Mononuclear cell (primary cell): ENCODE measurements at places on chromosomes 3 and 15. TPM values are rescaled to one million over a fixed set of nuclear protein-coding genes. Genes with fewer than 3 reads are reported as not detected.

Gene ATP13A5
- not detected for total RNA-seq

Gene OR5H14
- not detected for total RNA-seq

Gene CFAP20DC
- total RNA-seq: 0.10 TPM

Gene UBE2E1
- 113 TPM for total RNA-seq

Gene RARB
- not detected for total RNA-seq
